CD8-positive, alpha-beta memory T cell (primary cell): ENCODE measurements at places on chromosomes 3 and 15.

- DNase-seq: no peak
Observed at GRCh38 chr3:40120067-40120692, 189.3 kb upstream of the EIF1B start.

GRCh38 chr15:75200765-75201615 lies 692 bp upstream of the C15orf39 start:
- no peak for DNase-seq

GRCh38 chr3:121913305-121913990 lies 19.2 kb downstream of the SLC15A2 start:
- DNase-seq: no peak

DNA sequence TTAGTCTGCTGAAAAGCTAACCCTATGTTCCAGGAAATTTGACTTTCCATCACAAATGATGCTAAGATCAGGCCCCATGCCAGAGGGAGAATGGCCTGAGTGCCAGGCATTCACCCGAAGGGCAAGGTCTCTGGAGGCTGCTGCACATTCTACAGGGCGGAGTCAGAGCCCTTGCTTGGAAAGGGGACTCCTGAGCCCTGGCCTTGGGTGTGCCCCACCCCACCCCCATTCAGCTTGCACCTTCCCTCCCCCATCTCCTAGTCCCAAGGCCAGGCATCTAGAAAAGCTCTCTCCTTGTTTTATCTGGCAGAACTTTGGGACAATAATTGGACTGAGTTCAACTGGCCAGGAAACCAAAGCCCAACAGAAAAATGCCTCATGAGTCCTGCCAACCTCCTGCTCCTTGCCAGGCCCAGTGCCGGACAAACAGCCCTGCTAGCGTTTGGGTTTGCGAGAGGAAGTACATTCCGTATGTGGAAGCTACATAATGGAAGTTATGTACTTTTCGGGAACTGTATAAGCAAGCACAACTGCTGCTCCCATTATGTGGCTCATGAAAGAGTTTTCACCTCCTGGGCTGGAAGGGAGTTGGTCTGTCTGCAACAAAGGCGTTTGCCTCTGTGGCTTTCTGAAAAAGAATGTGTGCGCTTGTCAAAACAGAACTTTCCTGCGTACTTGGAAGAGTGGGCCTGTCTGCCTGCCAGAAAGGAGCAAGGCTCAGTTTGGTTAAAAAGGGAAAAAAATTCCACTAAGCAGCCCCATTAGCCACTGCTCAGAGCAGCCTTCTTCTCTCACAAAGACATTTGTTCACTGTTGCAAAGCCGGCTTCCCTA lies 321.5 kb upstream of the CTNNB1 start:
- no peak for DNase-seq

DNA sequence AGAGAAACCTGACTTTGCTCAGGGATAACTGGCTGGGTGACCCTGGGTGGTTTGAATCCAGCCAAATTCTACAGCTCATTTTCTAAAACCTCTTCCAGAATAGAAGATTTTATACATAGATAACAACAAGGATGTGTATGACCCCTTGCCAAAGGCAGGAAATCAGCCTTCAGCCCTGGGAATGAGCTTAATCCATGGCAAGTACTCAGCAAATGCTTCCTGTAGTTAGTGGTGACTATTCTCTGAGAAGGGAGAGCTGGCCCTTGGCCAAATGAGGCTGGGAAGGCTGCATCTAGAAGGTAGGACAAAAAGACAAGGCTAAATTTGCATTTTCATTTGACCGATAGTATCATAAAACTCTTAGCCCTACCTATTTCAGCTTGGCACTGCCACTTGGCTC lies 4.6 kb upstream of the HACD3 start:
- DNase-seq: no peak

- DNase-seq: no peak
Observed at GRCh38 chr3:134149286-134149685, 101.4 kb downstream of the RYK start.

GRCh38 chr3:186094696-186095425 lies 14.0 kb downstream of the ETV5 start:
- DNase-seq: no peak

DNA sequence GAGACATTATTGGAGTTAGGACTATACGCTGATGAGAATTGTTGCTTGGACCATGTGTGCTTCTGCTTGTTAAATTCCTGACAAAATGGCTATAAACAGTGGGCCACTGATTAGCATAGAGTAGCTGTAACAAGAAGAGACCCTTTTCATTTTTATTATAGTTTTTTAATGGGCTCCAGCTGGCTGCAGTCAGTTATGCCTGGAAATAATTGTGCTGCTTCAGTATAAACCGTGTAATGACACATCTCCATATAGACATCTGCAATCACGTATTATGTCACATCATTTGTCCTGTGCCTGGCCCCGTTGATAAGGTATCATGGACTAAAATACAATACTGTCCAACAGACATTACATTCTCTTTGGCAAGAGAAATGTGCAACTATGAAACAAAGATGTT lies 50.9 kb downstream of the ARPP21 start:
- DNase-seq: no peak

DNA sequence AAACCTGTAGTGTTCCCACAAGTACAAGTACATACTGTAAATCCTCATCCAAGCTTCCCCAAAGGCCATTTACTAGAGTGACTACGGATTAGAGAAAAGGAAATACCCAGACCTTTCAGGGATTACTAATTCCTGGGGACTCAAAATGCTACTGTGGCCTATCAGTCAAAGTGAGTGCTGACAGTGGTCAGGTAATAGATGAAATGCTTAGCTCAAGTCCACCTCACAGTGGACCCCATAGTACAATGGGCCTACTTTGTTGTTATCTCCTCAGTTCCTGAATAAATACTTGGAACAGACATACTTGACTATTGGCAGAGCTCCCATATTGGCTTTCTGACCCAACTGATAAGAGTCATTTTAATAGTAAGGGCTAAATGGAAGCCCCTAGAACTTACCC lies 61.6 kb downstream of the MAP4 start:
- DNase-seq: no peak

DNA sequence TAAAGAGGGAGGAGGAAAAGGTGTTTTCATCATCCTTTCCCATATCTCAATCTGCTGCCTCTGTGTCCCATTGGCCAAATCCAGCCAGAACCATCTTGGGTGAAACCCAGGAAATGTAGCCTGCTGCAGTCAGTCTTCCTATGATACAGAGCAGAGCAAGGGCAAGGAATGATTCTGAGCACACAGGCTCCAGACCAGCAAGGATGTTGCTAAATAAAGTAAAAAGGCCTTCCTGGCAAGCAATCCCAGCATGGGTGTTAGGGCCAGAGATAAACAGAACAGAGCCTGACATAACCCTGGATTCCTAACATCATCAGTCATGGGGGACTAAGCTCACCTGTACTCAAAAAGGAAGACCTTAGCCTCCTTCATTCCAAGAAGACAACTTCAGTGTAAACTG lies 90.7 kb upstream of the AGTR1 start:
- DNase-seq: no peak

GRCh38 chr3:191343115-191343514 lies 12.8 kb upstream of the UTS2B start:
- DNase-seq: no peak

DNA sequence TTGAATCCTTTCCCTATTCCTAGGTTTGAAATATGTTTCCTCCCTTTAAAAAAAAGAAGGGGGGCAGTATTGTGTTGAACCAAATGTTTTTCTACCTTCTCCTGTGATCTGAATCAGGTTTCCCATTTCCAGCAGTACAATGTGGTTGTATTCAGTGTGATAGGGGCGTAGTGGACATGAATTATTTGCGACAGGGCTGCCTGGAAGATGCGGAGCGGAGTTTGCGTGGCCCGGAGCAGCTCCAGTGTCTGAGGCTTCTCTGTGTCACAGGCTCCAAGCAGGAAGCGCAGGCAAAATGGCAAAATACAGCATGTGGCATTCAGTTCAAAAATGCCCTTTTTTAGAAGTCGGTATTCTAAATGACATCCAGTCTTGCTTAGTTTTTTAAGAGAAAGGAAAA lies 154.4 kb downstream of the PGPEP1L start:
- peak; percentile 41 for DNase-seq

DNA sequence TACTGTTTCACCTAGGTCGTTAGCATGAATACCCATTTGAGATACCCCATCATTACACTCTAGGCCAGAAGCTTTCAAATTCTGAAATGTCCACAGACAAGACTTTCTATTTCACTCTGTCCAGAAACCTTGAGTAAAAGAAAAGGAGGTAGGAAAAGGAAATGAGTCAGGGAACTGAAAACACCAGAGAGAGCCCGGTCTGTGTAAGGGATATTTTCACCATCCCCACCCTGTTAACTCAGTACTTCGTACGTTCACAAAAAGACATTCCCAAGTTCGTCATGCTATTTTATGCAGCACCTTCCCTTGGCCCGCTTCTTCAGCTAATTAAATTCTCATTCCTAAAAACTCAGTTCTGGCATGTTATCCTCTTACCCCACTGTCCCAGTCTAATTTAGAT lies 89.4 kb upstream of the SOX2 start:
- DNase-seq: no peak

DNA sequence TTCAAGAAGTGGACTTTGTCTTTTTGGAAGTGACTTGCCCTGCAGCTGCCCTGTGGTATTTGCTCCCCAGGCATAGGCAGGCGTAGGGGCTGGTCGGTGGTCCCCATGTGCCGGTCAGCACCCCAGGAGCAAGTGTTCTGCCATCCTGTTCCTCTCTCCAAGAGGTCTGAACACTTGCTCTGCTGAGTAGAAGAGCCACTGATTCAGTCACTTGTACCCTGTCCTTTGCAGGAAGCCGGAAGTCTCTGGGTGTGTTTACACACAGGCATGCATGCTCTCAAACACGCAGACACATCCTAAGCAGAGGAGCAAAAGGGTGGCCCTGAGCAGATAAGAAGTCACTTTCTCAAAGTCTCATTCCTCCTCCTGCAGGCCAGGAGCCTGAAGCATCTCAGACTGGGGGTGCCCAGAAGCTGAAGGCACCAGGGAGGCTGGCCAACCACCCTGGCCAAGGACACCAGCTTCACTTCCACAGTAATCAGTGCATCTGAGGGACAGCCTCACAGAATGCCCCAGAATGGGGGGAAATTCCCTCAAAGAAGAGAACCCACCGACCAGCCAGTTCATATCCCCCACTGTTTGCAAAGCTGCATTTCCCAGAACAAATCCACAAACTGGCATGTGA lies 88.7 kb upstream of the POMGNT2 start:
- peak; percentile 59 for DNase-seq
